ENCODE measurements at places on chromosomes 3 and 15. TPM values are rescaled to one million over a fixed set of nuclear protein-coding genes. Genes with fewer than 3 reads are reported as not detected.
A peak's percentile ranks its signal among the peaks of the same experiment; 100 is the strongest.

DNA sequence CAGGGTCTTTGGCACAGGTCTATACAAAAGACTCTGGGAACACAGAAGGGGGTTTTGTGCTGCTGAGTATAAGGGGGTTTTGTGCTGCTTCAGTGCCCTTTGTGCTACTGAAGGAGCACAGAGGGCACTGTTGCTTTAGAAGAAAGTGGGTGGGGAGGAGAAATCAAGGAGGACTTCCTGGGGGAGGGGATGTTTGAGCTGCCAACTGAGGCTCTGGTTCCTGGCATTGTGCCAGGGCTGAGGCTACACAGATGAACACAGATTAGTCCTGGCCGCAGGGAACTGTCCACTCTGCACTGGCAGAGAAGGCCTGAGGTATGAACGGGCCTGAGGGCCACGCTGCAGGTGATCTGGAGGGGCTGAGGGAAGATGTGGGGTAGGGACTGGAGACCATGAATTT, 32.2 kb upstream of the SEC13 start:
- DNase-seq = no peak

GRCh38 chr15:83278191-83278590, 6.3 kb downstream of the BNC1 start:
- DNase-seq = no peak

Gene TM6SF1
- 1.2 TPM for polyA plus RNA-seq

Gene CCDC9B
- 10.4 TPM for polyA plus RNA-seq

DNA sequence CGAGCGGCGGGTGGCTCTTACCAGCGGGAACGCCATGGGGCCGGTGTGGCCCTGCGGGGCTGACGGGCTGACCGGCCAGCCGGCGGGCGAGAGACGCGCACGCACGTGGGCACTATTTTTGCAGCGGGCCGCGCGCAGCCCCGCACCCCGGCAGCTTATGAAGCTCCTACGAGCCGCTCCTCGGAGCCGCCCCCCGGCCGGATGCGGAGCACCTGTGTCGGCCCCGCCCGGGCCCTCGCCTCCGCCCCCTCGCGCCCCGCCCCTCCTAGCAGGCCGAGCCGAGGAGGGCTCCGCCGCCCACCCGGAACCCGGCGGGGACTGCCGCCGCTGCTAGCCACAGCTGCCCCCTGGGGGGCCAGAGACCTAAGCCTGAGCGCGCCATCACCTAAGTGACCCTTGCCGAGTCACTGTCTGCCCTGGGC, 683 bp upstream of the CPEB1 start:
- DNase-seq = no peak

DNA sequence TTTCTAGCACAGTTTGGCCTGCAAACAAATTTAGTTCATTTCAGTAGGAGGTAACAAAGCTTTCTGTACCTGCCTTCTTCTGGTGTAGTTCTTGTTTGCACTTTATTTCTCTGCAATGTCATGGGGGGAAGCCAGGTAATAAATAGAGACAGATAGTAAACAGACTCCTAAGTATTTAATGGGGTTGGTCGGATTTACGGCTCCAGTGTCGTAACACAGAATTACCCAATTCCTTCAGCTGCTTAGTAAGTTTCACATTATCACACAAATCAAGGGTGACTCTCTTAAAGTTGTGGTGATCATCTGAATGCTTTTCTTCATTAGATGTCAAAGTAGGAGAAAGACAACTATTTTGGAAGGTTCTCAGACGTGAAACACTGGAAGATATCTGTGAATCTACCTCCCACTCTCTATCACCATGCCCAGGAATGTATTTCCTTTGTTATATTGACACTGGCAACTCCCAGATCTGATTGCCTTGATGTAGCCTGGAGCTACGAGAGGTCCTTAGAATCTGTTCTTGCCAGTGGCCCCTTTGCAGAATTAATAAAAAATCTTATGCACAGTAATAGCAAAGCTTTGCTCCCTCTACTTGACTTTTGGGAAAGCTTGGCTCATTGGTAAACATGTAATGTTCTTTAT, 25.0 kb upstream of the TMC3 start:
- no peak for DNase-seq

DNA sequence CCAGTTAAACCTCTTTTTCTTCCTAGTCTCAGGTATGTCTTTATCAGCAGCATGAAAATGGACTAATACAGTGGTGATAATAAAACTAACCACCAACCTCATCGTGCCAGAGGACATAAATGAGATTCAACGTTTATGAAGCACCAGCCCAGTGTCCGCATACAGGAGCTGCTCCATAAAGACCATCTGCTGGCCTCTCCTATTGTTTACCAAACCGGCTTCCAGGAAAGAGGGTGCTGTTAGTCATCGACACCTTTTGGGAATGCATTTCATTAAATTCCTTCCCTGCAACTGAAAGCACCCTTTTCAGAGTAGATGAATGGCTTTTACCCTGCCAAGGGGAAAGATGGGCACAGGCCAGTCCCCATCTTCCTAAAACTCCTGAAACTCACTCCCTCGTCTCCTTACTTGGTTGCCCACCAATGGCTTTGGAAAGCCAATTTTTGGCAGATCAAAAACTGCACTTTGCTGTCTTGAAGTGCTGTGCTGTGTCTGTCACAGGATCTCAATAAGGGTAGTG, 122.1 kb downstream of the AQP9 start:
- DNase-seq = no peak

DNA sequence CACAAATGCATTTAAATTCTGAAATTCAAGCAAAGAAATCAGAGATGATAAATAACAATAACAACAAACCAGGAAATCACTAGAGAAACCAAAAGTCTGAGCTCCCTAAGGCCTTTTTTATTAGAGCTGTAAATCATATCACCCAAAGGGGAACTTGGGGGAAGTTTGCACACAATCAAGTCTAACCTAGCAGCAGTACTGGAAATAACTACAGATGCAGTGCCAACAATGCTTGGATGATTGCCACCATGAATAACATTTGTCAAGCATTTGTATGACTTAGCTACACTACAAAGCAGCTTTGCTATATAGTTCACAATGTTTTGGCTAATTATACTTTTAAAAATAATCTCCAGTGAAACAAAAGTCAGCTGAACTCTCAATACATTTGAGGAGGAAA, 27.8 kb downstream of the SHQ1 start:
- DNase-seq = peak; percentile 76

DNA sequence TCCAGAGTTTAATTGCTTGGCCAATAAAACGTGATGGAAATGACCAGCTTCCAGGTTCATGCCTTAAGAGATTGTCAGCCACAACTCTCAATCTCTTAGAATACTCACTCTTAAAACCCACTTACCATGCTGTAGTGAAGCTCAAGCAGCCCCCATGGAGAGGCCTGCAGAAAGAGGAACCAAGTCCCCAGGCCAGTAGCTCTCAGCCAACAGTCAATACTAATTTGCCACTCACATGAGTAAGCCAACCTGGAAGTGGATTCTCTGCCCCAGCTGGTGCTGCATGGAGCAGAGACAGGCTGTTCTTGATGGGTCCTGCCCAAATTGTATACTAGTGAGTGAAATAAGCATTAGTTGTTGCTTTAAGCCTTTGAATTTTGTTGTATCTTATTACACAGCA, 155.9 kb downstream of the OXSM start:
- DNase-seq = no peak

GRCh38 chr3:63064209-63064755, 189.1 kb upstream of the CADPS start:
- DNase-seq = no peak

DNA sequence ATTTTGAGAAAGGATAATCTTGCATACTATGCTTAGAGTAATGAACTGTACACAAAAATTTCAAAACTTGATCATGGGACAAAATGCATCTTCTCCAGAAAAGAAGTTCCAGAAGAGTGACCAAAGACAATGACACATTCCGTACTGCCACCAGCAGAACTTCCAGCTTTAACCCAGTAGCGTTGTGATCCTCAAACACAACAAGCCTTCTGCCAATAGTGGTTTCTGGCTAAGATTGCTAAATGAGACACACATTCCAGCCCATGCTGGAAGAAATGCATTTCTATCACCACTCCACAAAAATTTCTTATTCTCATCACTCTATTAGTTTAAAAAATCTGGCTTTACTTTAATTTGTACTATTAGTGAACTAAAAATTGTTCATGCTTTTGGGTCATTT, 334.9 kb downstream of the TBC1D5 start:
- DNase-seq = no peak

Gene TRH
- polyA plus RNA-seq = 0.44 TPM

- no peak for DNase-seq
Observed at GRCh38 chr3:181549266-181549665, 162.5 kb upstream of the SOX2 start.

DNA sequence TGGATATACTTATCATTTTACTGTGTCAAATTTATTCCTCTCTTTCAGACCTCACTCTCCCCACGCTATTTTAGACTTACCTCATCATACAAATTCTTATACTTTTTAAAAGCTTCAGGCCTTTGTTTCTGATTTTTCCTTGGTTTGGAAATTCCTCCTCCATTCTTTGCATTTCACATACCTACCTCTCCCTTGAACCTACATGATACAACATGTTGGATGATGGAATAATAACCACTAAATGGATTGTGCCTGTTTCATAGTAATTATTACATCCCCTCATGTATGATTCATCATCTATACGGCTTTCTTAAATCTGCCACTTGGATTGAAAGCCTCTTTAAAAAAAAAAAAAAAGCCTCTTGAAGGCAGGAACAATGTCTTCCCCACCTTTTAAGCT, 24.6 kb downstream of the TRIP4 start:
- no peak for DNase-seq

DNA sequence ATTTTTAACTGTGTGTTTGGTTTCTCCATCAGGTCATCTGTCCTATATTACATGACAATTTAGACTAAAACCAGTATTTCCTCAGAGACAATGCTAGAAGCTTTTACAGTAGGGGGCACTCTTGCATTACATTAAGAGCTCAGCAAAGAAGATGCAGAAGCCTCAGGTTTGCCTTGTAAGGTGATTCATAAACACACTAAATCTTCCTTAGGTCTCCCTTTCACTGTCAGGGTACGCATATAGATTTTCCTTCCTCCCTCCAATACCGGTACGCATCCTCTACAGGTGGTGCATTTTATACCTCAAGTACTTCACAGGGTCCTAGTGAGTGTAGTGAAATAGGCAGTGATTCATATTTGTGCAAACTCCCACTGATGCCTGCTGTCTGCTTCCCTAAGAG, 46.5 kb downstream of the CD86 start:
- peak; percentile 44 for DNase-seq

Gene PML
- 39.2 TPM for polyA plus RNA-seq

DNA sequence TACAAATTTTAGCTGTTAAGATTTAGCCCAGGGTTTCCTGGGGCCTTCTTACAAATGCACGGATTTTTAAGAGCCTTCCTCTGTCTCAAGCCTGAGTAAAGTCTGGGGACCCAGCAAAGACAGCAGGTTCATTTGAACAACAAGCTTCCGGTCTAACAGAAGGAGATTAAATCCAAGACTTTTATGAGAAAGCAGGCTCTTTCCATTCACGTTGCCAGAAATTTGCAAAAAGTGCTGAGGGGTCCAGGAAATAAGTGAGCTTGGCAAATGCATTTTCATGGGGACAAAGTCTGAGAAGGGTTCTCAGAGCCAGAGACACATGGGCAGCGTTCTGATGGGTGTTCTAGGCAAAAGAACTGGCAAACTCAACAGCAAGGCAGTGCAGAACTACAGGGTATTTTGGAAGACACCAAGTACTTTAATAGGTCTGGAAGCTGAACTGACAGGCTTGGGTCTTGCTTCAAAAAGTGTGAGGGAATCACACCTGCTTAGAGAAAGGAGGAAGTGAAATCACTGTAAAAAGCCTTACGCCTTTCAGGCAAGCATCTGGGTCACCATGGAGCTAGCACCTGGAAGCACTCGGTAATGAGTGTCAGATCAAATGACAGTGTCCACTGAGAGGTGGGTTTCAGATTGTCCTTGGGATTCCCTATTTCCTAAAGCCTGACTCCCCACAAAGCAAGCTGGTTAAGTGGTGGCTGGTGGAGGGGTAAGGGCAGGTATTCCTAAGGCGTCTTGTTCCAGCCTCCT, 115.8 kb upstream of the ARHGEF3 start:
- DNase-seq = no peak

Gene CNTN6
- 3.5 TPM for polyA plus RNA-seq

Gene SERINC4
- 0.24 TPM for polyA plus RNA-seq

DNA sequence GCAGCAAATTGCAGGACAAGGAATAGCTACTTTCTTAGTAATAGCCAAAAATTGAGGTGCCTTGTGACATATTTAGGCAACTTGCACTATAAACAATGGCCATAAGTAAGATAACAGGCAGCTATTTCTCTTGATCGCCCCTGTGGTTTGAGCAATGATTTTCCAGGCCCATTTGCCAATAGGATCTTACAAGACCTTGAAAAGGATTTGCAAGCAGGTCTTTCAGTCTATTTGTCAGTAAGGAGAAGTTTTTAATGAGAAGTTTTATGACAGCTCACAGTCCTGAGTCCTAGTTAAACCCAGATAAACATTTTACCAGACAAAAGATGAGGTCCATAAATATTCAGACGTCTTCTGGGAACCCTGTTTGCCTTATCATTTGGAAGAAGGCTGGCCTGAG, 645.5 kb downstream of the RBMS3 start:
- no peak for DNase-seq

Gene ITIH1
- 0.28 TPM for polyA plus RNA-seq

Gene GATA2
- polyA plus RNA-seq = 38.3 TPM

DNA sequence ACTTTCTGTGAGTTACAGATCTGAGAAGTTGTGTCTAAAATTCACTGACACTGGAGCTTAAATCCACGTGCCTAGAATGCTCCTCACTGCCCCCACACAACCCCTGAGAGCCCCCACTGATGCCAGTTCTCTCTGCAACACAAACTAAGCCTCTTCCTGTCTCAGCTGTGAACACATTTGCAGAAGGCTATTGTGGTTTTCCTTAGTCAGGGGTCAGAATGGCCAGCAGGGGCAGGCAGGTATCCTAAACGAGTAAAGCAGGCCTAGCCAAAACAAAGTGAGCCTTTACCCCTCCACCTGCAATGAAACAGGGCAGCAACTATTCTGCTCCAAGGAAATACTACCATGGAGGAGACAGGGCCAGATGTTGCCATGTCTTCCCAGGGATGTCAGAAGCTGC, 78.6 kb downstream of the FHIT start:
- no peak for DNase-seq

GRCh38 chr15:39944726-39945125, 10.8 kb downstream of the EIF2AK4 start:
- peak; percentile 15 for DNase-seq

Gene CCDC13
- polyA plus RNA-seq = 2.0 TPM

Gene GPR149
- polyA plus RNA-seq = not detected

DNA sequence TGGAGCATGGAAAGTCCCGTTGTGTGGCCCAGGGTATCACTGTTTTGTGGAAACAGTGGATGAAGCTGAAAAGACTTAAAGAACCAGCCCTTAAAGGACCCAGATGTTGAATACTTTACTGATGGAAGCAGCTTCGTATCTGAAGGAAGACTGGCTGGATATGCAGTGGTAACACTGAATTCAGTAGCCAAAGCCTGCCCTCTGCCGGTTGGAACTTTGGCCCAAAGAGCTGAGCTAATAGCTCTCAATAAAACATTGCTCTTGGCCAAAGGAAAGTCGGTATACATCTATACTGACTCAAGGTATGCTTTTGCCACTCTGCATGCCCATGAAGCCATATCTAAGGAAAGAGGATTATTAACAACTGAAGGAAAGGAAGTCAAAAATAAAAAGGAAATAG, 885.4 kb downstream of the PDCD6IP start:
- DNase-seq = peak; percentile 46

Gene ALDH1A2
- 309 TPM for polyA plus RNA-seq

- no peak for DNase-seq
Observed at GRCh38 chr3:173761161-173761560, 363.6 kb downstream of the NLGN1 start.

Gene GPR176
- 15.2 TPM for polyA plus RNA-seq
